ENCODE measurements at places on chromosomes 2 and 18. TPM values are rescaled to one million over a fixed set of nuclear protein-coding genes. Genes with fewer than 3 reads are reported as not detected.

SRSF7 gene
- 97.1 TPM for total RNA-seq

MRPL53 gene
- 36.0 TPM for total RNA-seq

- no peaks in the 10 kb centered on the region for H3K36me3 ChIP-seq
- no peaks in the 10 kb centered on the region for H3K27me3 ChIP-seq
- no peak overlapping the region for H3K4me3 ChIP-seq
- no peak overlapping the region for H3K27ac ChIP-seq
- DNase-seq = no peak
- H3K4me1 ChIP-seq = no peaks in the 10 kb centered on the region
Observed at GRCh38 chr18:67634631-67635338, 118.3 kb upstream of the DSEL start.

- H3K4me1 ChIP-seq = no peaks in the 10 kb centered on the region
- no peaks in the 10 kb centered on the region for H3K27me3 ChIP-seq
- no peak for DNase-seq
- H3K36me3 ChIP-seq = no peaks in the 10 kb centered on the region
Observed at GRCh38 chr2:30400151-30400954, 46.7 kb upstream of the LCLAT1 start.

DNA sequence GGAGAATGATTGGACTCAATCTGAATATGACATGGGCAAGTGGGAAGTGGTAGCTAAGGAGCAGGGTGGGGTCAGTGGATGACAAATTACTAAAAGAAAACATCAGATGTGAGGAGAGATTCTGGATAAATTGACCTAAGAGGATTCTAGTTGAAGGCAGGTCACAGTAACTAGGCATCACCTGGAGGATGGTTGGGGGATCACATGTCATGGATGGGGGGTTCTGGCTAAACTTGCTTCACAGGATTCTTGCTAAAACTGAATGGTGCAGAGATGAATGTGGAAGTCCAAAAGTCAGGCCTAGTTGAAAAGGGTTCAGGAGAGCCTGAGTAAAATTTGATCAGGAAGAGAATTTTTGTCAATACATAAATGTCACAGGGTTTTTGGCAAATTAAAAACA lies 18.3 kb downstream of the CLHC1 start:
- H3K4me1 ChIP-seq = no peaks in the 10 kb centered on the region
- H3K27ac ChIP-seq = no peak overlapping the region
- H3K36me3 ChIP-seq = no peaks in the 10 kb centered on the region
- H3K4me3 ChIP-seq = no peak overlapping the region
- no peak for DNase-seq
- no peaks in the 10 kb centered on the region for H3K27me3 ChIP-seq

GRCh38 chr2:107801498-107801897 lies 25.2 kb upstream of the RGPD4 start:
- DNase-seq = no peak
- no peak overlapping the region for H3K27ac ChIP-seq
- no peaks in the 10 kb centered on the region for H3K4me1 ChIP-seq
- H3K36me3 ChIP-seq = no peaks in the 10 kb centered on the region

DNA sequence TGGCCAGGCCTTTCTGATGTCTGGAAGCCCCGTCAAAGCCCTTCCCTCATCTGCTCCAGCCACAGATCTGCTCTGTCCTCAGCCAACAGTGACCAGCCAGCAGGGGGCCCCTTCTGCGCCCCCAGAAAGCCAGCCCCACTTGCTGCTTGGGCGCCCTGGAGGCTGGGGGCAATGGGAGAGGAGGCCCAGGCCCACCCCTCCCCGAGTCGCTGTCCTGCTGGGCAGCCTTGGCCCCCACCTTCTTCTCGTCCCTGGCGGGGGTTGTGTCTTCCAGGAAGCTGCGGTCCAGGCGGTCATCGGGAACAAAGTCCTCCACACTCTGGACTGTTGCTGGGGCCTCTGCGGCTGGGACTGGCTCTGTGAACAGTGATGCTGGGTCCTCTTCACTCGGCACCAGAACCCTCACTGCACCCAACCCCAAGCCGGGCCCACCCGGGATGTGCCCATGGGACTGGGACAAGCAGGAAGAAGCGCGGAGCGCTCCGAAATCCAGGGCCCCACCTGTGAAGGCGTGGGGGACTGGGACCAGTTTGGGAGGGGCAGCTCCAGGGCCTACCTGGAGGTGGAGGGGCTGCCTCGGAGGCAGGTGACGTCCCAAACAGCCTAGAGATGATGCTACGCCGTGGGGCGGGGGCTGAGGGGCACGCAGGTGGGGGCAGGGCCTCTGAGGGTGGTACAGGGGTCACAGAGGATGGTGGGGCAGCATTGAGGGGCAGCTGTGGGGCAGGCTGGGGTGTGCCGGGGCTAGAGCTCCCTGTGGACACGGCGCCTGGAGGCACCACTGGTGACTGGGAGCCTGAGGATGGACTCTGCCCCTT lies 257.6 kb downstream of the ANKRD30B start:
- no peak for DNase-seq
- no peak overlapping the region for H3K4me3 ChIP-seq
- no peak overlapping the region for H3K27ac ChIP-seq
- H3K36me3 ChIP-seq = no peaks in the 10 kb centered on the region
- H3K27me3 ChIP-seq = no peaks in the 10 kb centered on the region

DNA sequence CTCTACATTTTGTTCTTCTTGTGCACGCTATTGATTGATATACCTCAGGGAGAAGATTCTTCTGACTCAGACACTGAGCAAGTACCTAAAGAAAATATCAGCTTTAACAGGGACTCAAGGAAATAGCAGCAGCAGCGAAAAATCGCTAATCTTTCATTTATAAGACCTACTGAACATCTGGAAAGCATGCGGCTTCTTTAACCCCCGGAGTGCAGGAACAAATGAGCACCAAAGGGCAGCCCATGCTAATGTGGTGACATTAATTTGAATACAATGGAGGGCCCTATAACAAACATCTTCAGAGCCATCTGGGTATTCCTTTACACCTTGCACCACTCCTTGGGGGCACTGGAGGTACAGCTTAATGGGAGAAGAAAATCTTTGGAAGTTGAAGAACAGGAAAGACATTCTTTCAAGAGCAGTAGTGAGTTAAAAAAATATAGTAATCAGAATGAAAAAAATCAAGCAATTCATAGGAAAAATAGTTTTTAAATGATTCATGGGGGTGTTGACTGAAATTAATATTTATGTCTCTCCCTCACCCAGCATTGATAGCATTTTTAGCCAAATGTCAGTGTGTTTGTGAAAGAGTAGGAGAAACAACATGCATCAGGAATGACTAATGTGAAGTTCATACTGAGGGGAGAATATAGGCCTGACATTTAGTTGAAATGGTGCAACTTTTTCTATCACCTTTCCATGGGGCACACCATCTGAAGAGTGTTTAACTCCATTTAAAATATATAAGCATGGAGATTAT lies 281.7 kb downstream of the HRH4 start:
- peaks cover 2% of the 10 kb centered on the region for H3K4me1 ChIP-seq
- no peaks in the 10 kb centered on the region for H3K27me3 ChIP-seq
- H3K4me3 ChIP-seq = no peak overlapping the region

Measured in suprapubic skin (tissue), 4 donors.